ENCODE measurements at places on chromosomes 13 and 19. TPM values are rescaled to one million over a fixed set of nuclear protein-coding genes. Genes with fewer than 3 reads are reported as not detected.

GRCh38 chr13:26502826-26503225 is 54.7 kb upstream of the WASF3 start:
- DNase-seq: no peak

- DNase-seq: no peak
Observed at GRCh38 chr13:35554972-35555623, 78.6 kb upstream of the MAB21L1 start.

DNA sequence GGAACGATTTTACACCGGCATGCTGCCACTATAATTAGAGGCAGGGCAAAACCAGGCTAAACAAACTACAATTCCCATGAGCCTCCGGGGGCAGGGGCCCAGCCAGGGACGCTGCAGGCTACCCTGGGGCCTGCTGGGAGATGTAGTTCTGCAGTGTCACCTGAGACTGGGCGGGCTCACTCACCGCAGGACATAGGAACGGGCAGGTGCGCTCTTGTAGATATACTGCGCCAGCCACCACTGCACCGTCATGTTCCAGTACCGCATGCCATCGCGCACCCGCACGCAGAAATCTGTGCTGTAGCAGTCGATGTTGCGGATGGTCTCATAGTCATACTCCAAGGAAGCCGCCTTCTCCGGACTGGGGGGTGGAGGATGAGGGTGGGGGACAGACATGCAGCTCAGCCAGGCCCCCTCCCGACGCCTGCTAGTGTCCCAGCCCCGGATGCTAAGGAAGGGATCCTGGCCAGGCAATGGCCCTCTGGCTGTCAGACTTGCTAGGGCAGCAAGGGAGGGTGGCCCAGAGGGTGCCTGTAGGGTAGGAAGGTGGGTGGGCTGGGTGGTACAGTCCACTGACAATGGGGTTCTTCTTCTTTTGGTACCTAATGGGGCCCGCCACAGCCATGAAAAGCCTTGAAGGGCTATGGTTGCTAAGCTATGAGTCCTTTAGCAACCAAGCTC is 5.8 kb upstream of the TMC4 start:
- no peak for DNase-seq

DNA sequence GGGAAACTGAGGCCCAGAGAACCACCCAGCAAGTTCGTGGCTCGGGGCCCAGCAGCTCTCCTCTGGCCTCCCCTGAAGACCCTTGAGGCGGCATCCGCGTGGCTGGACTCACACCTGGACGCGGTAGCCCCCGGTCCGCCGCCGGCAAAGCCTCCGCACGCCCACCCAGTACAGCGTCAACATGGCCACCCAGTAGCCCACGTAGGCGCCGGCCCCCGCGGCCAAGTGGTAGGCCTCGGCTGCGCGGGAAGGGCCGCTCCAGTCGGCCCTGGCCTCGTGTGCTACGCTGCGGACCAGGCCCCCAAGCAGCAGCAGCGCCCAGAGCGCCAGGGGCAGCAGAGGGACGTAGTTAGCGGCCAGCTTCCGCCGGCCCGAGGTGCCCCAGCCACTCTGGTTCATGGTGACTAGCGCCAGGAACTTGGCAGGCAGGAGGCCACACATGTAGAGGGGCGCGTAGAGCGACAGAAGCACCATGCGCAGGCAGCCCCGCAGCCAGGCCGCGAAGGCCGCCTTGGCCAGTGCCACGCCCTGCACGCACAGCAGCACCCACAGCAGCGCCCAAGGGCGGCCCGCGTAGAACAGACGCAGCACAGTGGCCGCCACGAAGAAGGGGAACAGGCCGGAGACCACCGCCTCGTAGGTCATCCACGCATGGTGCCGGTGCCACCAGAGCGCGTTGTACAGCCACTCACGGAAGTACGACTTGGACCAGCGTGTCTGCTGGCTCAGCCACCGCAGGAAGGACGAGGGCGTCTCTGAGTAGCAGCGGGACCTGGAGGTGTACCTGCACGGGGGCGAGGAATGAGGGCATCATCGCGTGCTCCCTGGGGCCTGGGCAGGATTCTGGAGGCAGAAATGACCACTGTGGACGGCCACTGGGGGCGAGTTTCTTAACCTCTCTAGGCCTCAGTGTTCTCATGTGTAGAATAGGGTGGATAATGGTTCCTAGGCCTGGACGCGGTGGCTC is 10.2 kb downstream of the HAS1 start:
- DNase-seq: no peak

DNA sequence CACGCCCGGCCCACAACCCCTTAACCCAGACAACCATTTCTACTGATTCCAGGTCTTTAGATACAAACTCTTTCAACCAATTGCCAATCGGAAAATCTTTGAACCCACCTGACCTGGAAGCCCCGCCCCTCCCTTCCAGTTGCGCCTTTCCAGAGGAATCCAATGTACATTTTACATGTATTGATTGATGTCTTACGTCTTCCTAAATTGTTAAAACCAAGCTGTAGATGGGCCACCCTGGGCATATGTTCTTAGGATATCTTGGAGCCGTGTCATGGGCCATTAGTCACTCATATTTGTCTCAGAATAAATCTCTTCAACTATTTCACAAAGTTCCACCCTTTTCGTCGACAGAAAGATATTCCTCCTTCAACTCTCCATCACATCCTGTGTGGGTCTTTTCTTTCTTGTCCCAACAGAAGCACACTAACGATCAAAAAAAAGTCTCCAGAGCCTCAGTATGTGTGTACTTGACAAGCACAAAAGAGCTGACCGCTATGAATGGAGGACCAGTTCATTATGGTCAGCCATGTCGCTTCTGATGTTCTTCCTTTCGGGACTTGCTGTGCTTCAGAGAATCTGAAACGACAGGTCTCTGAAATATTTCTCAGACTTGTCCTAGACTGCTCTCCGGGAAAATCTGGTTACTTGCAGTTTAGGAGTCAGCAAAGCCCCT is 601 bp upstream of the ZNF749 start:
- no peak for DNase-seq

The ALOX5AP gene
- total RNA-seq: 66.9 TPM

GRCh38 chr13:76094645-76095044 is 458.5 kb downstream of the LMO7 start:
- no peak for DNase-seq

The ZNF44 gene
- 10.5 TPM for total RNA-seq

DNA sequence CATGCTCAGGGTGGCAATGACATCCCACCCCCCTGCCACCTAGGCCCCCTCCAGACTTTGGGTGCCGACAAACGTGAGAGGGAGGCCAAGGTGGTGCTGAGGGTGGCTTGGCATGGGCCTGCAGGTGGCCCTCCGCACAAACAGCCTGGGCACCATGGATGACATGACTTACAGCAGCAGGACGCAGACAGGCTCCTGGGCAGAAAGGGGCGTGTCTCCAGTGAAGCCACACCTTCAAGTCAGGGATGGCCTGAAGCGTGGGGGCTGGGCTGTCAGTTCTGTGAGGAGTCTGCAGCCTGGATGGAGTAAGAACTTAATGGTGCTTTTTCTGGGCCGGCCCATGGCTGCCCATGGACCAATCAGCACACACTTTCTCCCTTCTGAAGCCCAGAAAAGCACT is 25.3 kb downstream of the POMP start:
- no peak for DNase-seq

- no peak for DNase-seq
Observed at GRCh38 chr13:29704648-29705047, 109.2 kb upstream of the SLC7A1 start.

- no peak for DNase-seq
Observed at GRCh38 chr19:45462174-45462573, 5.6 kb upstream of the FOSB start.

- no peak for DNase-seq
Observed at GRCh38 chr13:22028831-22029230, 358.0 kb downstream of the FGF9 start.

The TMPRSS9 gene
- not detected for total RNA-seq

- DNase-seq: no peak
Observed at GRCh38 chr19:46065486-46066071, 24.8 kb upstream of the IGFL4 start.

The ZNF433 gene
- 3.5 TPM for total RNA-seq

The ZNF865 gene
- 12.0 TPM for total RNA-seq

- no peak for DNase-seq
Observed at GRCh38 chr13:48993150-48993549, 17.4 kb downstream of the FNDC3A start.

The FUT1 gene
- total RNA-seq: 5.7 TPM

Data from mesenteric fat pad (tissue), 1 donor.